Neural progenitor cell (in vitro differentiated cells): ENCODE measurements at places on chromosomes 1 and 21. TPM values are rescaled to one million over a fixed set of nuclear protein-coding genes. Genes with fewer than 3 reads are reported as not detected.

- H3K27ac ChIP-seq: no peak overlapping the region
- no peak overlapping the region for H3K4me3 ChIP-seq
- H3K27me3 ChIP-seq: no peaks in the 10 kb centered on the region
- H3K4me1 ChIP-seq: no peaks in the 10 kb centered on the region
Measured at GRCh38 chr21:44463724-44464123, 8.4 kb downstream of the LRRC3 start.

OR2T33 gene
- total RNA-seq: not detected in 2 replicates

- no peak overlapping the region for H3K27ac ChIP-seq
- peaks cover 14% of the 10 kb centered on the region for H3K4me1 ChIP-seq
- no peaks in the 10 kb centered on the region for H3K27me3 ChIP-seq
- DNase-seq: no peak
- H3K36me3 ChIP-seq: no peaks in the 10 kb centered on the region
- H3K4me3 ChIP-seq: no peak overlapping the region
Measured at GRCh38 chr1:67060811-67061218, 6.9 kb upstream of the SLC35D1 start.

GRCh38 chr1:198153103-198153502, 3.7 kb upstream of the NEK7 start:
- H3K4me3 ChIP-seq: no peak overlapping the region
- DNase-seq: no peak
- no peaks in the 10 kb centered on the region for H3K36me3 ChIP-seq
- H3K27ac ChIP-seq: no peak overlapping the region
- no peaks in the 10 kb centered on the region for H3K27me3 ChIP-seq
- peaks cover 3% of the 10 kb centered on the region for H3K4me1 ChIP-seq

SKI gene
- 7.4 and 15.7 TPM in 2 replicates for total RNA-seq

DNA sequence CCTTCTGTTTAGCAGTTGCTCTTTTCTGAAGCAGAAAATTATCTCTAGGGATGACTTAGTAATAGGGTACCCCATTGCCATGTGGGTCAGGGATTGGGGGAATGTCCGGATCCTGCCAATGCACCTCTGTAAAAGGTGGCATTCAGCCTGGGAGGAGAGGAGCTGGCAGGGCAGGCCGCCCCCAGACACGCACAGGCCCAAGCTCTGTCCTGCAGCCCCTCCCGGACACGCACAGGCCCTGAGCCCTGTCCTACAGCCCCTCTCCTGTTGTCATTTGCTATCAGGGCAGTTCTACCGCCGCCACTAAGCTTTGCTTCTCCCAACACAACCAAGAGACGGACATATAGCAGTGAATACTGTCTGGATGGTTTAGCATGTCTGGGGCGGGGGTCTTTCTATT, 219.1 kb downstream of the SDCCAG8 start:
- no peaks in the 10 kb centered on the region for H3K27me3 ChIP-seq
- no peak overlapping the region for H3K4me3 ChIP-seq
- no peak overlapping the region for H3K27ac ChIP-seq
- peaks cover 72% of the 10 kb centered on the region for H3K4me1 ChIP-seq
- no peaks in the 10 kb centered on the region for H3K36me3 ChIP-seq

GRCh38 chr1:65764052-65764451, 28.6 kb upstream of the PDE4B start:
- H3K36me3 ChIP-seq: no peaks in the 10 kb centered on the region
- no peak overlapping the region for H3K27ac ChIP-seq
- DNase-seq: no peak
- H3K4me1 ChIP-seq: no peaks in the 10 kb centered on the region

- H3K36me3 ChIP-seq: no peaks in the 10 kb centered on the region
- DNase-seq: no peak
- H3K4me3 ChIP-seq: no peak overlapping the region
- no peaks in the 10 kb centered on the region for H3K27me3 ChIP-seq
- no peak overlapping the region for H3K27ac ChIP-seq
Measured at GRCh38 chr1:64041371-64042131, 161.9 kb upstream of the UBE2U start.

TCHHL1 gene
- total RNA-seq: not detected in 2 replicates

EXO1 gene
- 32.2 and 54.8 TPM in 2 replicates for total RNA-seq

DNA sequence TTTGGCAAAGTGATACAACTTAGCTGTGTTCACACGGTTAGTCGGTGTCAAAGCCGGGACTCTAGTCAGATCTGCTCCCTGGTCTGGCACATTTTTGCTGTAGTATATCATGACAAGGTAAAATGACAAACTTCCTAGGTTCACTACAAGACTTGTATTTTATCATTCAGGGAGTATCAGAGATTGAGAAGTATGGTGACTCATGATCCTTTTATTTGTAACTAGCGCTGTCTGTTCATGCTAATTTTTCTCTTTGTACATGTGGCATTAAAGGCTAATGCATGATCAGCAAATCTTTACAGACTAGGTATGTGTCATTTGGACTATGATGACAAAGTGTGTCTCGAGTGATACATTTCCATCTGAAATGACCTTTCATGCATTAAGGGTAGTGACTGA, 326.7 kb downstream of the SIPA1L2 start:
- H3K27me3 ChIP-seq: no peaks in the 10 kb centered on the region
- H3K36me3 ChIP-seq: no peaks in the 10 kb centered on the region
- H3K4me3 ChIP-seq: no peak overlapping the region
- no peaks in the 10 kb centered on the region for H3K4me1 ChIP-seq

RCAN1 gene
- total RNA-seq: 6.5 and 6.9 TPM in 2 replicates

GRCh38 chr1:192901500-192901899, 92.7 kb downstream of the RGS2 start:
- H3K36me3 ChIP-seq: no peaks in the 10 kb centered on the region
- H3K4me1 ChIP-seq: no peaks in the 10 kb centered on the region
- no peak overlapping the region for H3K4me3 ChIP-seq
- DNase-seq: no peak

C1QA gene
- total RNA-seq: not detected in 2 replicates

GRCh38 chr1:65525266-65526048, 105.0 kb downstream of the LEPR start:
- peaks cover 8% of the 10 kb centered on the region for H3K4me1 ChIP-seq
- peak overlapping the region; percentile 85 for H3K4me3 ChIP-seq
- H3K27me3 ChIP-seq: peaks cover 38% of the 10 kb centered on the region
- H3K27ac ChIP-seq: no peak overlapping the region
- peak; percentile 61 for DNase-seq

GRCh38 chr1:243475966-243476365, 220.1 kb downstream of the SDCCAG8 start:
- H3K4me1 ChIP-seq: peaks cover 61% of the 10 kb centered on the region
- H3K27me3 ChIP-seq: no peaks in the 10 kb centered on the region
- no peak overlapping the region for H3K27ac ChIP-seq
- DNase-seq: peak; percentile 87
- no peak overlapping the region for H3K4me3 ChIP-seq

DNA sequence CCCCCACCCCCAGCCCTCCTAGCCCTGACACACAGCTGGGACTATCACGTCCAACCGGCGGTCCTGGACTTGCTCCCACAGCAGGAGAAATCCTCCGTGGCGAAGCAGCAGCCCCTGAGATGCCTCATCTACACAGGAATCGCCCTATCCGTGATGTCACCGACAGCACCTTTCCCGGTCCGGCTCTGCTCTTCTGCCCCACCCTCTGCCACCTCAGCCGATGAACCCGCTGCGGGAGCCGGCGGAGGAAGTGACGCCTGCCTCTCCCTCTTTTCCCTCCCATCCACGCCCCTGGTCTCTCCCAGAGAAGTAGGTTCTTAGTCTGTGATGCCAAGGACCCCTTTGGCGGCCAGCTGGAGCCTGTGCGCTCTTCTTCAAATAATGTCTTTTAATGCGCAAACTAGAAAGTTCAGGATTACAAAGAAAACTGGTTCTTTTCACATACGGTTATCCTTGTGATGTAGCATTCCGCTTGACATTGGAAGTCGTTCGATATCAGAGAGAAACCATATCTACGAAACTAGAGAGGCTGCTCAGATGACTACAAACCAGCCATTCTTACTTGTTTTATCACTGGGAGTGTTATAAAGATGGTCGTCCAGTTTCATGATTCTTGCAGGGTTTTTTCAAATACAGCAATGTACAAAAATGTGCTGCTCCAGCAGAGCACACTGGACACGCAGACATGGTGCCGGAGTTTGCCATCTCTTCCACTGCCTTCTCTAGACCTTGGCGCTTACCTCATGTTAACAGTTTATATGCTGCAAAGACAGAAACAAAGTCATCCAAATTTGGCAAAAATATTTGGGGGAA, 120.3 kb downstream of the PPIAL4G start:
- peak; percentile 50 for DNase-seq
- no peak overlapping the region for H3K27ac ChIP-seq
- peak overlapping the region; percentile 41 for H3K4me3 ChIP-seq
- H3K27me3 ChIP-seq: peaks cover 54% of the 10 kb centered on the region
- H3K4me1 ChIP-seq: peaks cover 3% of the 10 kb centered on the region

DNA sequence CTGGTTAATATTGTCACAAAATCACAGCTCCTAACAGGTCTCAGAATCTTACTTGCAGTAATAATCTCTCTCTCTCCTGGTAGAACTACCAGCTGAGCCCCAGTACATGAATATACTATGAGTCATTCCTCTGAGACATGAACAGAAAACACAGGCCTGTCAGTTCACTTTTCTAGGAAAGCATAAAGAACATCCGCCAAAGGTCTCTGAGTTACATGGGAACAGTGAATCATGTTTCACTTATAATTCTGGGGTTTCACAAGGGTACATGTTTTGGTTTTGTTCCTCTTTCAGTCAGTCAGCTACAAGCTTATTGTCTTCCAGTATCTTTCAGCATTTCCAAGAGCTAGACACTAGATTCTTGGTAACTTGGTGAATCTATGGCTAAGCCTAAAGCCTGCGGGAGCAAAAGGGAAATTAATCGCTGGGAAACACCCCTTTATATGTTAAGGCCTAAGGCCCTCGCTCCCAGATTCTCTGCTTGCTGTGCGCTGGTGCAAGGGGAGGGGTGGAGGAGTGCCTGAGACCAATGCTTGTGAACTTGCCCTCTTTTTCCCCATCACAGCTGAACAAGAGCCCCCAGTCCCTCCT, 31.7 kb downstream of the IFNGR2 start:
- H3K36me3 ChIP-seq: peaks cover 4% of the 10 kb centered on the region
- H3K4me1 ChIP-seq: no peaks in the 10 kb centered on the region
- H3K27me3 ChIP-seq: no peaks in the 10 kb centered on the region
- no peak overlapping the region for H3K4me3 ChIP-seq
- no peak for DNase-seq
- H3K27ac ChIP-seq: no peak overlapping the region

MROH9 gene
- not detected in 2 replicates for total RNA-seq

DNA sequence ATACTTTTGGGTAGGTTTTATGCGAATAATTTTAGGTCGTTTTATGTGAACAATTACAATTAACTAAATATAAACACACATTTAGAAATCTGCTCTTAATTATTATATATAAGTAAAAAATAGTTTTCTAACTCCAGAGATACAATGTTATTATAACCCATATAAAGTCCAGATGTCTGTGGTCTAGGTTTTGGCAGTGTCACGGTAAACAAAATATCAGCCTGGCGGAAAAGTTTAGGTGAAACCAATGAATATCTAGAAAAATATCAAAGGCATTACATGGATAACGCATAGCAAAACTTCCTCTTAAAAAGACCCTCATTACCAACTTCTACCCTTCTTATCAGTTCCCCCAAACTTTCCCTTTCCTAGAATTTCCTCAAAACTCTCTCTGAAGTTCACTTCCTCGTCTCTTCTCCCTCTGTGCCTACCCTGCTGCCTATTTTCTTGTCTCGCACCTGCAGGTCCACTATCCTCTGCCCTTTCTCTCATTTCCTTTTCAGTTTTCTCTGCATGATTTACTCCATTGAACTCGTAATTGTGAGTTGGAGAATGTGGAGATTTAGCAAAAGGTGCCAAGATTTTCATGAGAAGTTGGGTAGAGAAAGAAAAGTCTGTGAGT, 21.8 kb downstream of the VTCN1 start:
- no peak for DNase-seq
- no peak overlapping the region for H3K4me3 ChIP-seq
- H3K36me3 ChIP-seq: no peaks in the 10 kb centered on the region
- H3K4me1 ChIP-seq: peaks cover 7% of the 10 kb centered on the region
- no peaks in the 10 kb centered on the region for H3K27me3 ChIP-seq

GRCh38 chr1:153563483-153563901, 2.2 kb downstream of the S100A2 start:
- no peak overlapping the region for H3K27ac ChIP-seq
- H3K4me1 ChIP-seq: peaks cover 17% of the 10 kb centered on the region
- no peaks in the 10 kb centered on the region for H3K36me3 ChIP-seq
- no peak overlapping the region for H3K4me3 ChIP-seq
- no peak for DNase-seq

DNA sequence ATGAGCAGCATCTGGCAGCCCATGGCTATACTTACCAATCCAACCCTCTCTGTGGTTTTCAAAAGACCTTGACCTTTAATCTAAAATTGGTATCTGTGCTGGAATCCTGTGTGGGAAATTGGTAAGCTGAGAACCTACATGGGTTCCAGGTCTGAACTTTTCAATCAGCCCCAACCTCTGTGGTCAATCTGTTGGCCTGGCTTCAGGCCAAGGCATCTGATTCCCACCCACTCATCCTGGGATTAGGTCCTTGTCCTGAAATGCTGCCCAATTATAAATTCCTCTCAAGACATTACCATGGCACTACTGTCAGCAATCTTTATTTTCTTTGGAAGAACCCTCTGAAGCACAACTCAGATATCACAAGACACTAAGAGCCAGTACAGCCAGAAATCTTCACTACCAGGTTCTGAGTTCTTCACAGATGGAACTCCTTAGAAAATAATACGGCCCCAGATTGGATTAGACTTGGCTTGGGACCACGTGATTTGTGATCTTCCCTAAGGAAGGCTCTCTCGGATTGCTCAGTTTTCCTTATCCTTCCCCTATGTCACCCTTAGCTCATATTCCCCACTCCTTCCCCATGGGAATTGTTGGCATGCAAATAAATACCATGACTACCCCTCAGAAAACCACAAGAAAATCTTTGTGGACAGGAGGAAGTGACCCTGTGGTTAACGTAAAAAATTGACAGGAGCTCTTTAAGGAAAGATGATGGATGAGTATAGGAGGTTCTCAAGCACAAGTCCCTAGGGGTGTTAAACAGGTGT, 207.9 kb upstream of the ST6GALNAC5 start:
- H3K4me1 ChIP-seq: no peaks in the 10 kb centered on the region
- DNase-seq: no peak
- H3K4me3 ChIP-seq: no peak overlapping the region

GRCh38 chr1:38334930-38335592, 288.5 kb upstream of the POU3F1 start:
- no peak for DNase-seq
- no peaks in the 10 kb centered on the region for H3K27me3 ChIP-seq
- H3K4me1 ChIP-seq: no peaks in the 10 kb centered on the region
- no peak overlapping the region for H3K27ac ChIP-seq
- no peak overlapping the region for H3K4me3 ChIP-seq
- H3K36me3 ChIP-seq: no peaks in the 10 kb centered on the region

- H3K27me3 ChIP-seq: no peaks in the 10 kb centered on the region
- H3K36me3 ChIP-seq: no peaks in the 10 kb centered on the region
- H3K27ac ChIP-seq: peak overlapping the region; percentile 96
- no peak for DNase-seq
- peak overlapping the region; percentile 78 for H3K4me3 ChIP-seq
Measured at GRCh38 chr1:193058529-193059281, 455 bp downstream of the UCHL5 start.

DNA sequence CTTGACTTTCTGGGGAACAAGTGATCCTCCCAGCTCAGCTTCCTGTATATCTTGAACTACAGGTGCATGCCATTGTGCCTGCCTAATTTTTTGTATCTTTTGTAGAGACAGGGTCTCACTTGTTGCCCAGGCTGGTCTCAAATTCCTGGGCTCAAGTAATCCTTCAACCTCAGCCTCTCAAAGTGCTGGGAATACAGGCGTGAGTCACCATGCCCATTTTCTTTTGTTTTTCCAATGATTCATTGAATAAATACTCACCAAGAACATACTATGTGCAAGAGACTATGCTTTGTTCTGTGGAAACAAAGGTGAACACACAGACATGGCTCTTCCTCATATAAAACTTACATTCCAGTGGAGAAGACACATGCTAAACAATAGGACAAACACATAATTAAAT, 407.8 kb upstream of the DAB1 start:
- peaks cover 7% of the 10 kb centered on the region for H3K4me1 ChIP-seq
- no peaks in the 10 kb centered on the region for H3K36me3 ChIP-seq
- no peak overlapping the region for H3K4me3 ChIP-seq
- no peaks in the 10 kb centered on the region for H3K27me3 ChIP-seq
- H3K27ac ChIP-seq: no peak overlapping the region
